SK-N-DZ (cell line): ENCODE measurements at places on chromosomes 3 and 15.

DNA sequence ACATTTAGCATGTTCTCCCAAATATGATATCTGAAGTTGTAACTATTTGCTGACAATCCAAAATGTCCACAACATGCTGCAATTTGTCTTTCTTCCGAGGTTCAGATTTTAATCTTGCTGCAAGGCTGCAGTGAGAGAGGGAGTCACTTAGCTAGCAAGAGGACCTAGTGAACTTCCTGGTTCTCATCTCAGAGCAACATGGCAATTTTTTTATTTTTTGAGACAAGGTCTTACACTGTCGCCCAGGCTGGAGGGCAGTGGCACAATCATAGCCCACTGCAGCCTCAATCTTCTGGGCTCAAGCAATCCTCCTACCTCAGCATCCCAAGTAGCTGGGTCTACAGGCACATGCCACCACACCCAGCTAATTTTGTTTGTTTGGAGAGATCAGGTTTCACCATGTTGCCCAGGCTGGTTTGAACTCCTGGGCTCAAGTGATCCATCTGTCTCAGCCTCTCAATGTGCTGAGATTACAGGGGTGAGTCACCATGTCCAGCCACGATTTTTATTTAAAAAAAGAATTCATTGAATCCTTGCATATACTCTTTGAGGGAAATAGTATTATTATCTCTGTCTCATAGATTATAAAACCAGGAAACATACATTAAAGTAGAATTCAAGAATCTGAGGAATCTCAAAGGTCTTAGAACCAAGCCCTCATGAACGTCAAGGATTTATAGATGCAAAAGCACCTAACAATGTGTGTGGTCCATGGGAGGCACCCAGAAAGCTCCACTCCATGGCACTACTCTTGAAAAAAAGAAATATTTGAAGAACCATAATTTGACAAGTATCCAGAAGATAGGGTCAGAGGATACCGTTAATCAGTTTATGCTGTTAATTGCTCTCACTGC, 9.1 kb downstream of the HDC start:
- DNase-seq: no peak

GRCh38 chr3:186746008-186746407, 28.8 kb downstream of the KNG1 start:
- DNase-seq: no peak

DNA sequence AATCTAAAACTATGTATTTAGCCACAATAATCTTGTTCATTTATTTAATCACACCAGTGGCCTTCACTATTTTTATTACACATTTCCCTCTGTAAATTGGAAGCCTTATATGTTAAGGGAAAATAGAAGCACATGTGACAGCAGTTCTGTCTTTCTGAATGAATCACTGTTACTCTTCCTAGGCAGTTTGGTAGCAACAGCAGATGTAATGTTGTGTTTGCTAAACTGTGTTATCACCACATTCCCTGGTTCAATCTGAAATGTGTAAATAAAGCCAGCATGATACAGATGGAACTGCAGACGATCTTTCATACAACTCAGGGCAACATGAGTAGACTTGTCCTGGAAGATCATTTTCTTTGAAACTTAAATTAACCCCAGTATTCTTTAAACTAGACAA, 220.1 kb downstream of the MCTP2 start:
- no peak for DNase-seq

GRCh38 chr3:127103080-127103479, 89.9 kb upstream of the PRR23E start:
- DNase-seq: no peak
